ENCODE measurements at places on chromosomes 13 and 19. TPM values are rescaled to one million over a fixed set of nuclear protein-coding genes. Genes with fewer than 3 reads are reported as not detected.

RASGRP4 gene
- total RNA-seq: 0.80 TPM

CEACAM7 gene
- total RNA-seq: not detected

ATP4B gene
- not detected for total RNA-seq

ATCAY gene
- total RNA-seq: not detected

- H3K4me3 ChIP-seq: no peak overlapping the region
- H3K27me3 ChIP-seq: no peaks in the 10 kb centered on the region
- no peaks in the 10 kb centered on the region for H3K4me1 ChIP-seq
- no peak overlapping the region for H3K27ac ChIP-seq
- H3K36me3 ChIP-seq: no peaks in the 10 kb centered on the region
Observed at GRCh38 chr19:31641591-31641990, 292.4 kb upstream of the TSHZ3 start.

- peaks cover 4% of the 10 kb centered on the region for H3K36me3 ChIP-seq
- peak overlapping the region; percentile 31 for H3K4me3 ChIP-seq
- peaks cover 46% of the 10 kb centered on the region for H3K4me1 ChIP-seq
- DNase-seq: peak; percentile 38
- H3K27me3 ChIP-seq: peaks cover 16% of the 10 kb centered on the region
Observed at GRCh38 chr13:114151565-114152284, 19.3 kb upstream of the RASA3 start.

DNA sequence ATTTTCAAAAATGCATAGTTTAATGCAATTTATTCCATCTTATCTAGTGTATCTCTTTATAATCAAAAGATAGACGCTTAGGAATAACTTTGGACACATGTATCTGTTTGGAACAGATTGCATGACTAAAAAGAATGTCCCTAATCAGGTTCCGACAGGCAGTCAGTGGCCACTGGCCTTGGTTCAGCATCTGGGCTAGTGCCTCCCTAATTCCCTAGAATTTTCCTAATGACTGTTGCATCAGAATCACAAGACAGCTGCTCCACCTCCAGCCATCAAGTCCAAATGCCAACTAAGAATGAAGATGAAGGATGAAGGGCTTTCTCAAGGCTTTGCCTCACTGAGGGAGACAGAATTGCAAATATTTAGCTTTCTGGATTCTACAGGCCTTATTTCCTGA lies 173.8 kb downstream of the EFNB2 start:
- no peaks in the 10 kb centered on the region for H3K36me3 ChIP-seq
- peaks cover 3% of the 10 kb centered on the region for H3K27me3 ChIP-seq
- DNase-seq: no peak
- no peaks in the 10 kb centered on the region for H3K4me1 ChIP-seq

GRCh38 chr13:97423300-97424045 lies 10.5 kb upstream of the RAP2A start:
- H3K4me3 ChIP-seq: no peak overlapping the region
- no peak for DNase-seq
- H3K27me3 ChIP-seq: peaks cover 9% of the 10 kb centered on the region
- no peaks in the 10 kb centered on the region for H3K36me3 ChIP-seq

DNA sequence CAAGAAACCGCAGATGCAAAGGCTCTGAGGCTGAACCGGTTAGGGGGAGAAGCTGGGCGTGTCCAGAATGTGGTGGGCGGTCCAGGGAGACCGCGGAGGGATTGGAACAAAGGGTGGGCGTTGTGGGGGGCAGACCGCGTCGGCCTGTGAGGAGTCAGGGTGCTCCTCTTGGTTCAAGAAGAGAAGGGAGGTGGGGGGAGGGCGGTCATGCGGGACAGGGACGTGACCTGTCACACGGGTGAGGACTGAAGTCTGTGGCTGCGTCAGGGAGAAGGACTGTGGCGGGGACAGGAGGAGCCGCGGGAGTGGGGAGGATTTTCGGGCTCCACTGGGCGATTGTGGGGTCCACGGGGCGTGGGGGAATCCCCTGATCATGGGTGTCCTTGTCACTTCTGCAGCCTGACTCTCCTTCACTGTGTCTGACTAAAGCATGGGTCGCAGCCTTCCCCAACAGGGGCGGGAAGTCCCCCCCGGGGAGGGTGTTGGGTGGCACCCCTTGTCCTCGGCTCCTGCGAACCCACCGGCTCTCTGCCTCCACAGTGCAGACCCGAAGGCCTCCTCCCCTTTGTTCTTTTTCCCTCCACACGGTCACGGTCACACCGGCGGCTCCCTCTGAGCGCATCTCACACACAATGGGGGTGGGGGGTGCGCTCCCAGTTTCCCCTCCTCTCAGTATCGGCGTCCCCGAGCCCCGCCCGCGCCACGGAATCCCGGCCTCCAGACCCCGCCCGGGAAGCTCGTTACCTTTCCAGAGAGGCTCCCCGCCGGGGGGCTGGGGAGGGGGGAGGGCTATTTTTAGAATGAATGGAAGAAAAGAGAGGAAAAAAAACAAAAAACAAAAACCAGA lies 16.4 kb upstream of the KCNN1 start:
- peaks cover 31% of the 10 kb centered on the region for H3K4me1 ChIP-seq
- H3K27me3 ChIP-seq: peaks cover 61% of the 10 kb centered on the region
- DNase-seq: peak; percentile 56
- H3K36me3 ChIP-seq: no peaks in the 10 kb centered on the region
- H3K27ac ChIP-seq: no peak overlapping the region
- peak overlapping the region; percentile 79 for H3K4me3 ChIP-seq
